ENCODE measurements at places on chromosomes 3 and 15.

- no peak for DNase-seq
Observed at GRCh38 chr15:91165850-91166249, 65.8 kb downstream of the SV2B start.

DNA sequence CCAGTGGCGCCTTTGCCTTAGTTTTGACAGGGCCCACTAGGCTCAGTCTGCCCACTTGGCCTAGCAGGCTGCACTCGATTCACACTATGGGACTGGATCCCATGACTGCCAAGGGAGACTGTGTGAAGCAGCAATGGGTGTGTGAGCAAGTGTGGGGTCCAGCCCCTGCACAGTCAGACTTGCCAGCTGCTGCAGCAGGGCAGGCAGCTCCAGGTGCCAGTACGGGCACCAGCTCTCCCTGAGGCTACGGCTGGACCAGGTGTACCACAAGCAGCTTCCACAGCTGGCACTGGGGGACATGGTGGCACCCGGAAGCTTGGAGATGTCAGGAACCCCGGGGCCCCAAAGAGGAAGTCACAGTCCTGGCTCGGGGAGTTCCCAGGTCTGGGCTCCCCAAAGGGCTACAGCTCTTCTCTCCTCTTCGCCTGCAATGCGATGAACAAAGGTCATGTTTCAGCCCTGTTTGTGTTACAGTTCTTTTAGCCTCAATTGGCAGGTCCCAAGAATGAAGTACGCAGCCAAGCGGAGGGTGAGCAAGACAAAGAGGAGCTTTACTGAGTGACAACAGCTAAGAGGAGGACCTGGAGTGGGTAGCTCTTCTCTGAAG lies 67.1 kb downstream of the PIK3CB start:
- DNase-seq = no peak

DNA sequence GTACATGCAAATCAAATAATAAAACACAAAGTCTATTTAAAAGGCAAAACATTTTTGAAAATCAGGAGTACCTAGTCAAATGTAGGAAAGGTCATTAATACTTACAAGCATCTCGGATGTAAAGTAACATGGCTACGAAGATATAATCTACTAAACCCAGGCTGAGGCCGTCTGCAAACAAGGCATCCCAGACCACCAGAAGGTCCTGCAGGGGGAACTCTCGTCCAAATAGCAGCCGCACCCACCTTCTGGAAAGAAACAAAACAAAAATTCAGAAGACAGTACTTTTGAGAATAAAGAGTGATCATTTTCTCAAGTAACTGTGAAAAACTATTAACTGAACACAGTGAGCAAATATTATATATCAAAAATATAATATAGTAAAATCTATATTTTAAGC lies 423.1 kb downstream of the PLCL2 start:
- DNase-seq = no peak

DNA sequence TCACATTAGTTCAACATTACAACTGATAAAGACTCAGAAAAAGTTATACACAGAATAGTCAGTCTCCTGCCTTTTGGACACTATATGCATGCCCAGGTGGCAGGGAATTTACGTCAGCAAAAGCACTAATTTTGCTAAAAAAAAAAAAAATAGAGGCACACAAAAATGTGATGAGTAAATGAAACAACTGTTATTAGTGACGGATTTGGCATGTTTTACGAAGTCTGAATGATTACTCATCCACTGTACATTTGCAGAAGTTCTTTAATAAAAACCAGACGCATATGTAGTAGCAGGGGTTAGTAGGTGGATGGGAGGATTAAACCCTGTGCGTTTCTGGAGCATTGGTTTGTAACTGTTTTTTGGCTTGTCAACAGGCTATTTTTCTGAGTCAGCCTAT lies 99.0 kb downstream of the MITF start:
- DNase-seq = no peak

DNA sequence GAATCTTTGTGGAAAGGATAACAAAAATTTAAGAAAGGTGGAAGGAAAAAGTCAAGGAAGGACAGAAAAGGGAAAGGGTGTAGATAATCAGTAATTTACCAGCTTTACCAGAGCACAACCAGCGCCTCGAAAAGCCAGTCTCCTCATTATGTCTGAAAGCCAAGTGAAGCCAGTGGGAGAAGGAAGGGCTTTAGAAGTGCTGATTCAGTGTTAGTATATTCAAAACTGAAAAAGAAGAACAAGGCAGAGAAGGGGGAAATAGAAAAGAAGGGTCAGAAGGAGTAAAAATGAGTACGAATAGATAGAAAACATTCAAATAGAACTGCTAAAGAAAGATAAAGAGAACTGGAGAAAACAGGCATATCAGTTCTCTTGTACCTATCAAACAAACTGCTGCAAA lies 4.1 kb downstream of the PBRM1 start:
- DNase-seq = no peak

GRCh38 chr15:67107014-67107812 lies 41.8 kb downstream of the SMAD3 start:
- peak; percentile 96 for DNase-seq

DNA sequence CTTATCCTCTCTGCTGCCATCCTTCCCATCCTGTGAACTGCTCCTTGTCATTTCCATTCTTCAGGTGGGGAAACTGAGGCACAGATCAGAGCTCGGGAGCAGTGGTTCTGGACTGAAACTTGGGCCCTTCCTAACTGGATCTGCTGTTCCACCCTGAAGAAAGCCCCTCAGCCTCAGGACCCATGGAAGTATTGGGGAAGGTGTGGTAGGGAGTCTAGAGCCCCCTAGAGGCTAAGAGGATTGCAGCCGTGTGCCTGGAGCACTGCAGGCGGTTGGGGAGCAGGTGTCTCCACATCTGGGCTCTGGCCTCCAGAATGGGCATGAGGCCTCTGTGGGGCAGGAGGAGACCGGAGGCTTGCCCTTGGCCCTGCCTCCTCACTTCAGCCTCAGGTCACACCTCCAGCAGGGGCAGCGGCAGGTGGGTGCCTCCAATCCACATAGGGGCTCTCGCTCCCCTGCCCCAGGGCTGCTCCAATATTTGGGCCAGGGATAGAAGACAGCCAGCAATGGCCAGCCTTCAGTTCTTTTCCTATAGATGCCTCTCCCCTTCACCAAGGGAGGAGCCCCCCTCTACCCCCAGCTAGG lies 28.1 kb downstream of the DNAJB8 start:
- DNase-seq = no peak

DNA sequence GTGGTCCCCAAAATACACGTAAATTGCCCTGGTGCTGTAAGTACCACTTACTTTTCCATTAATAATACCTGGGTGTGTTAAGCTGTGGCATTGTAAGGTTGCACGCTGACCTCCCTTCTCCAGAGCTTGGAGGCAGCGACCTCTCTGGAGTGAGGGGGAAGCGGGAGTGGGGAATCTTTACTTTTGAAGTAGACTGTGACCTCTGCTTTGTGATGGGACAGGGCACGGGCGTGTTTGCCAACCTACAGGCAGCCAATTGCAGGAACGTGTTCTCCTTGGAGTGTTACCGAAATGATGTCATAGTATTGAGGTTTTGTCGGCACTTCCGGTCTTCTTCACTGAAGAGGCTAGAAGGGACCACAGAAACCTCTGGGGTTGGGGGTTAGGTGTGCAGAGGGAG lies 227.3 kb upstream of the C2CD4B start:
- no peak for DNase-seq

GRCh38 chr15:93485438-93486327 lies 396.7 kb upstream of the RGMA start:
- DNase-seq = no peak

DNA sequence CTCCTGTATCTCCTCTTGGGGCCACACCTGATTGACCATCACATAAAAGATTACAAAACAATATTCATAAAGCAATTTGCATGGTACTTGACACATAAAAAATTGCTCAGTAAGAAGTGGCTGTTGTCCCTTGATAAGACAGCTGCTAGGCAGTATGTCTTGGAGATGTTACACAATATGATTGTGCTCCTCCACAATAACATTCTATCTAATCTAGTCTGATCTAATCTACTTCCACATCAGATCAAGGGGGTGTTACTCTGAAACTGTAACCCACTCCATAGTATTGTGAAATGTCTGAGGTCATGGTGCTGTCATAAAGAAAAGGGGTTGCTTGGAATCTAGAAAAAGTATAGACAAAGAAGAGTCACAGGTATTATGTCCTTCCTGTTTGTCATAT lies 23.4 kb upstream of the AQP9 start:
- DNase-seq = no peak

Measured in kidney capillary endothelial cell (primary cell).